Non-pigmented ciliary epithelial cell (primary cell): ENCODE measurements at places on chromosomes 1 and 21.

DNA sequence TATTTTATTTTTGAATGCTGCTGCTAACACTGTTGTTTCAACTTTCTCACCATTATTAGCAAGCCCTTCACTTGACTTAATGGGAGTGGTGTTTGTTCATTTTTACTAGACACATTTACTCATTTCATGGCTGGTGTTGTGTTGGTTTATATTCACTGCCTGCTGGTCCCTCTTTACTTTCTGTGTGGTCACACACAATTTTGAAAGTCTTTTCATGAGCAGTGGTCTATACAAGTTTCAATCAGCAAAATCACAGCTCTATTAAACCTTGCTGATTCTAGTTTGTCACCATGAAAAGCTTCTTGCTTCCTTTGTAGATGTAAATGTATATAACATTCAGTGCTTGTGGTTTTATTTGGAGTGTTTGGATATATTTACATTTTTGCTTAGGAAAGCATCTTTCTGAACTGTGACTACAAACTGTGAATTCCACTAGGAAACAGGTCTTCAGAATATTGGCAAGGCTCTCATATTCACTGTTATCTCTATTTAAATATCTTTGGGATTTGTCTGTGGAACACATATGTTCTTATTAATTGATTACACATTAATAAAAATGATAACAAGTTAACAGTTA is 22.8 kb downstream of the ATP6V1G3 start:
- DNase-seq, result no peak

DNA sequence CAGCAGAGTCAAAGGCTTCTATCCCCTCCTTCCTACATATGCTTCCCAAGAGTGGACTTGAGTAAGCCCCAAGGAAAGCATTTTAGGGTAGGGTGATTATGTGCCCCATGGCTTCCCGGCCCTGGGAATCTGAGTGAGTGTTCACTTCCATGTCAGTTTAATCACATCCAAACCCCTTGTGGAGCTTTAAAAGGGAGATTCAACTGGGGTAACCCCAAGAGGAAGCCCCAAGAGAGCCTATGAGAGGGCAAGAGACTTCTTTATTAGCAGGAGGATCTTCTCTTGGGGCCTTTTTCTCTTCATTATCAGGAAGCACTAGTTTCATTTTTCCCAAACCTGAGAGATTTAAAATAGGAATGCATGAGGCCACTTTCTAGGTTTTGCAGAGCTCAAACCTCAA is 97.0 kb upstream of the IRF2BP2 start:
- no peak for DNase-seq

DNA sequence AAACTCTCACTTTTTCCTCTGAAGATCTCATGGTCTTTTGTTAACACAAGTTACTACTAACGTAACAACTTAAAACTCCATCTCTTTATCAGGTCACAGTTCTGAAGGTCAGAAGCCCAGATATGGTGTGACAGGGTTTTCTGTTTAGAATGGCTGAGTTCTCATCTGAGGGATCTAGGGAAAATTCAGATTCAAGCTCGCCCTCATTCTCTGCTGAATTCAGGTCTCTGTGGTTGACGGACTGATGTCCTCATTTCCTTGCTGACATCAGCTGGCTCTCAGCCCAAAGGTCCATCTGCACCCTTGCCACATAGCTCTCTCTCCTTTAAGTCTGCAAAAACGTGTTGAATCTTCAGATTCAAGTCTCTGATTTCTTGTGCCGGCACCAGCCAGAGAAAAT is 6.1 kb upstream of the NTPCR start:
- DNase-seq, result no peak

- no peak for DNase-seq
Observed at GRCh38 chr1:28280977-28281381, 21.7 kb downstream of the SESN2 start.

DNA sequence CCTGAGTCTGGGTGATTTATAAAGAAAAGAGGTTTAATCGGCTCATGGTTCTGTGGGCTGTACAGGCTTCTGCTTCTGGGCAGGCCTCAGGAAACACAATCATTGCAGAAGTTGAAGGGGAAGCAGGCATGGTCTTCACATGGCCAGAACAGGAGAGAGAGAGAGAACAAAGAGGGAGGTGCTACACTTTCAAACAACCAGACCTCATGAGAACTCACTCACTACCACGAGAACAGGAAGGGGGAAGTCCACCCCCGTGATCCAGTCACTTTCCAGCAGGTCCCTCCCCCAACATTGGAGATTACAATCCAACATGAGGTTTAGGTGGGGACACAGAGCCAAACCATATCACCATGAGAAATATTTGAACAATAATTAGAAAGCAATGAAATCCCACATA is 222.9 kb downstream of the FAM72C start:
- DNase-seq, result no peak
